Sigmoid colon (tissue), 7 donors: ENCODE measurements at places on chromosomes 7 and 10. TPM values are rescaled to one million over a fixed set of nuclear protein-coding genes. Genes with fewer than 3 reads are reported as not detected.

MKX gene
- polyA plus RNA-seq: 0.28 TPM

PILRA gene
- 5.4 TPM for polyA plus RNA-seq

LIPJ gene
- polyA plus RNA-seq: 1.2 TPM

INMT gene
- 4.1 TPM for polyA plus RNA-seq

ARHGAP19 gene
- 3.0 TPM for polyA plus RNA-seq

PRTFDC1 gene
- polyA plus RNA-seq: 6.6 TPM

OR2A5 gene
- not detected for polyA plus RNA-seq

GTF2I gene
- 40.0 TPM for polyA plus RNA-seq

MOGAT3 gene
- 3.7 TPM for polyA plus RNA-seq

FEZF1 gene
- not detected for polyA plus RNA-seq

PCLO gene
- polyA plus RNA-seq: 2.8 TPM

ZNF37A gene
- 2.1 TPM for polyA plus RNA-seq

FLNC gene
- polyA plus RNA-seq: 12.6 TPM

KLF14 gene
- polyA plus RNA-seq: not detected

FAM25G gene
- polyA plus RNA-seq: 12.5 TPM
